ENCODE measurements at places on chromosomes 1 and 21. TPM values are rescaled to one million over a fixed set of nuclear protein-coding genes. Genes with fewer than 3 reads are reported as not detected.

PRR9 gene
- 1.2 TPM for total RNA-seq

DNA sequence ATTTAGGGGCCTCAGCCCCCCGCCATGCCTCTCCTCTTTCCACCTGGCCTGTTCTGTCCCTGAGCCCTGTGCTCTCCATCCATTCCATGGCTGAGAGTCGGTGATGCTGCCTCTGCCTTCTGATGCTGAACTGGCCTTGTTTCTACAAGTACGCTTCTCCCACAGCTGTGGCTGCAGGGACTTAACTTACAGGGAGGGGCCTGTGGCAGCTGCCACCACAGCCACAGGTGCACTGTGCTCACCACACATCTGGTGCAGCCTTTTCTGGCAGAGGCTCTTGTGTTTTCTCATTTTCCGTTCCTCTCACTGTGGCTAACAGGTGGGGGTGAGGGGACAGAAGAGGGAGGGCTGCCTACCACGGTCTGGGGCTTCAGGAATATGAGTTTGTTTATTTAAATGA, 4.2 kb downstream of the FMO1 start:
- DNase-seq = no peak

DNA sequence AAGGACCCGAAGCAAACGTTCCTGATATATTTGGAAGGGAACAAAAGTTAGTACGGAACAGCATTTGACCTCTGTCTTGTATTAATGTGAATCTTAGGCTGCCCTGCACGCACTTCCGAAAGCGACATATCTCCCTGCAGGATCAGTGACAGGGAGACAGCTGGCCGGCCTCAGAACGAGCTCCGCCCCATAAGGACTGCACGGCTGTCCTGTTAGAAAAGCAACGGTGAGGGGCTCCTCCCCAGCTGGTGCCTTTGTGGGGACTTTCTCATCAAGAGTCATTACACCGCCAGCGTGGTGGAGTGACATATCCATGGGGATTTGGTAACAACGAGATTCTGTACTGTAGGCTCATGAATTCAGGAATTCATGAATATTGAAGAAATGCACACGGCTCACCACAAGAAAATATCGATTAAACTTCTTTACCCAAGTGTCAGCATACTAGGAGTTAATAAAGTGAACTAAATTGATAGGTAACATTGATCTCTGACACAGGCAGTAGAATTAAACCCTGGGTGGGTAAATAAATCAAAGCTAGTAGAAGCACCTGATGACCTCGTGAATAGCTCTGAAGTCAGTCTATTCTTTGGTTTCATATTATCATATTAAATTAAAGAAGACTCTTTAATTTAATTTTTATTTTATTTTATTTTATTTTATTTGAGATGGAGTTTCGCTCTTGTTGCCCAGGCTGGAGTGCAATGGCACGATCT, 8.1 kb upstream of the GREM2 start:
- DNase-seq = no peak

- no peak for DNase-seq
Measured at GRCh38 chr1:109432336-109432735, 6.1 kb upstream of the PSMA5 start.

- DNase-seq = no peak
Measured at GRCh38 chr1:179251675-179252074, 22.2 kb upstream of the ABL2 start.

OR2AK2 gene
- total RNA-seq = not detected

USP33 gene
- 39.1 TPM for total RNA-seq

DNA sequence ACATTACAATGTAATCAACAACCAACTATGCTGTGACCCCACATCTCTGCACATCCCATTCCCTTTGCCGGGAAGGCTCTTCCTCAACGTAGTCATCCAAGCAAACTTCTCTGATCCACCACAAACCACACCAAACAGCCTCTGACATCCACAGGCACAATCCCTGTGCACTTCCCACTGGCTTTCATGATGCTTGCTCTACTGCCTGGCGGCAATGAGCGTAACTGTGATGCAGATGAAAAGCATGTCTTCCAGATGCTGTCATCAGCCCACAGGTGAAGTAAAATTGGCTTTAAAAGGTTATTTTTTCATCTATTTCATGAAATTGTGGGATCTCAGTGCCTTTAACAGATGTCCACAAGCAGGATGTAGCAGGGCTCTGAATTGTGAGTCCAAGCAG, 635.2 kb downstream of the SMYD3 start:
- no peak for DNase-seq

DNA sequence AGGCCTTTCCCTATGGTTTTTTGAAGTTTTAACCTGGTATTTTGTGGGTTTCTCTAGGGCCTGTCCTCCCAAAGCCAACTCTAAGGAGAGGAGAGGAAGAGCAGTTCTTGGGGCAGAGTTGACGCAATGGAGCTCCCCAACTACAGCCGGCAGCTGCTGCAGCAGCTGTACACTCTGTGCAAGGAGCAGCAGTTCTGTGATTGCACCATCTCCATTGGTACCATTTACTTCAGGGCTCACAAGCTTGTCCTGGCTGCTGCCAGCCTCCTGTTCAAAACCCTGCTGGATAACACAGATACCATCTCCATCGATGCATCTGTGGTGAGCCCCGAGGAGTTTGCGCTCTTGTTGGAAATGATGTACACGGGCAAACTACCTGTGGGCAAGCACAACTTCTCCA, 38.2 kb downstream of the ZBTB40 start:
- no peak for DNase-seq

DNA sequence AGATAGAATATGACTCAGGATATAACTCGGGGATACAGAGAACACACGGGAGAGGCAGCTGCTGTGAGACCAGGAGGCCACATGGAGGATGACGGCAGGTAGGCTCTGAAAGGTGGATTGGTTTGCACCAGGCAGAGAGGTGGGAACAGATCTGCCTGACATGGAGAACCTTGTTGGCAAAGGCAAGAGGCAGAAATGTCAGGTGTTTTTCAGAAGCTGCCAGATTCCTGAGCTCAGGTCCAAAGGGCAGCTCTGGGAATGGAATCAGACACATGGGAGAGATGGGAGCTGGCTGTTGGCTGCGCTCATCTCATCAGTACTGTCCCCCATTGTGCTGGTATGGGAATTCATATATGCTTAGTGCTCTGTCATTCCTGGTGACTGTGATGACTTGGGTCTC, 19.2 kb downstream of the SYT6 start:
- DNase-seq = no peak

TFF2 gene
- not detected for total RNA-seq

- DNase-seq = no peak
Measured at GRCh38 chr1:149963358-149963757, 26.7 kb upstream of the MTMR11 start.

DNA sequence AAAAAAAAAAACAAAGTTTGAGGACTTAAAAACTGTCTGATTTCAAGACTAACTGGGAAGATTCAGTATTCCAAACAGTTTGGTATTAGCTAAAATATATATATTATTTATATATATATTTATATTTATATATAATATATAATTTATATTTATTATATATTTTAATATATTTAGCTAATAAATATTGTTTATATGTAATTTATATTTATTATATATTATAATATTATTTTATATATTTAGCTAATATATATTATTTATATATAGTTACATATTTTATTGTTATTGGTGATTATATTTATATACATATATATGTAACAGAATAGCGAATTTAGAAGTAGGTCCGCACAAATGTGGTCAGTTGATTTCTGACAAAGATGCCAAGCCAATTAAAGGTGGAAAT, 480.2 kb upstream of the C1orf87 start:
- no peak for DNase-seq

- DNase-seq = no peak
Measured at GRCh38 chr1:119327450-119328155, 41.0 kb upstream of the HAO2 start.

SLAMF9 gene
- total RNA-seq = not detected

C1orf50 gene
- 3.6 TPM for total RNA-seq

DNA sequence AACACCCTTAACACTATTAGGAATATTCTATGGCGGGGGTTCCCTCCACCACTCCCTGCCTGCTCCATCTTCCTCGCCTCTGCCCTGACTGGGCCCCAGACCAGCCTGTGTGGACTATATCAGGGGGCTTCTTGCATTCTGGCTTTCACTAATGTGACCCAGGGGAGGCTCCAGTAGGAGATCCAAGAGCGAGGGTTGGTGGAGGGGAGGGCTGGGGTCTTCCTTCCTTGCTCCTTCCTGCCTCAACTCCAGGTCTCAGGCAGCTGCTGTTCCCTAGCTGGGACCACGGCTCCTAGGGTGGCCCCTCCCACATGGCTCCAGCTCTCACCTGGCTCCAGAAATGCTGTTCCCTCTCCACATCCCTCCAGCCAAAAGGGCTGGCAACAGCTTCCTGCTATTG, 257.4 kb downstream of the MATN1 start:
- DNase-seq = no peak

GRCh38 chr1:32933742-32934322, 30.8 kb downstream of the RNF19B start:
- no peak for DNase-seq

DNA sequence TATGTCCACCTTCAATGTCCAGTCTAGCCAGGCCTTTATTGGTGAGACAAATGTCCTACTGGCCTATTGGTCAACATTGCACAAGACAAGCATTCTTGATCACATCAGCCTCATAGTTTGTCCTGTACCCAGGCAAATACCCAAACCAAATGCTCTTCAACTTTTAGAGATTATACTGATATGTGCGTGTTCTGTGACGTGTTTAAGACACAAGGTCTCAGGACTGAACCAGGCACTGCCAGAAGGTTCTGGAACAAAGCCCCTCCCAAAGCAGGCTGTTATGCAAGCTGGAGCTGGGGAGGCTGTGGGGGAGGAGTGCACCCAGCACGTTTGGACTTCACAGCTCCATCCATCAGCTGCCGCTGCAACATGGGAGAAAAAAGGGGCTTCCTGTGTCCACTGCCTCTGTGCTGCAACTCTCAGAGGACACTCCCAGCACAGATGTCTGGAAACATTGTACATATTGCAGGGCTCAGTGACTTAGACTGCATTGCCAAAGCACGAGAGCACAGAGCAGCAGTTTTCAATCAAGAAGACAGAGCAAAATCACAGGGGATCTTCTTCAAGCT, 45.9 kb downstream of the NID1 start:
- DNase-seq = peak; percentile 95

- peak; percentile 73 for DNase-seq
Measured at GRCh38 chr1:156106624-156107488, 7.7 kb upstream of the LMNA start.

- no peak for DNase-seq
Measured at GRCh38 chr1:54398963-54399528, 7.1 kb downstream of the SSBP3 start.

GRCh38 chr1:221286399-221286798, 407.2 kb downstream of the HLX start:
- DNase-seq = no peak

RPE65 gene
- 0.15 TPM for total RNA-seq

GRCh38 chr21:45590246-45590725, 48.0 kb upstream of the SLC19A1 start:
- no peak for DNase-seq

- no peak for DNase-seq
Measured at GRCh38 chr1:247156787-247157232, 15.0 kb downstream of the ZNF124 start.

NR0B2 gene
- total RNA-seq = 10.6 TPM

DCDC2B gene
- total RNA-seq = not detected

GRCh38 chr1:13749543-13750341, 49.8 kb downstream of the PRDM2 start:
- peak; percentile 70 for DNase-seq

GRCh38 chr1:225688345-225688744, 35.4 kb upstream of the ENAH start:
- no peak for DNase-seq

DNA sequence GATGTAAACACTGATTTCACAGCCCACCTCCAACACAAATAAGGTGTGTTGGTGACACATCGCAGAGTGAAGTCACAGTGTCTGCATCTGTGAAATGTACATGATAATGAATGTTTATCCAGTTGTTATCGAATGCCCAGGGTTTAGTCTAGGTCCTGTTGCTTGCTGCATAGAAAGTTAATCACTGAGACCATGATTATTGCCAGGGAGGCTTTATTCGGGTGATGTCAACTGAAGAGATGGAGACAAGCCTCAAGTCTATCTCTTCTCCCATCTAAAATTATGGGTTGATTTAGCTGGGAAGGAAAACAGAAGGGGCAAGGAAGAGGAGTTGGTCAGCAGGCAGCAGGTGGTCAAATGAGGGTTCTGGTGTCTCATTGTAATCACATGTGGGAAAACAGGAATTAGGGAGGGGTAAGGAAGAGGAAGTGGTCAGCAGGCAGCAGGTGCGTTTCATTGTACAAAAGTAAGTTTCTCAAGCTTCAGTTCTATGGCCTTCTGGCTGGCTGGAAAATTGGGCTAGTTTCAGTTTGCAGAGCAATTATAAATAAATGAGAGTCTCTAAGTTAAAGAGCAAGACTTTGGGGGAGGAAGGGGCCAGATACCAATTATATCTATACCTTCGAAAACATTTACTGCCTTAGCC, 146.3 kb upstream of the DNAH14 start:
- DNase-seq = no peak

- no peak for DNase-seq
Measured at GRCh38 chr1:161913482-161914140, 110.1 kb downstream of the OLFML2B start.

- DNase-seq = no peak
Measured at GRCh38 chr1:44700573-44700972, 26.1 kb downstream of the ARMH1 start.

GRCh38 chr21:25507522-25507921, 99.8 kb downstream of the MRPL39 start:
- DNase-seq = no peak

- DNase-seq = no peak
Measured at GRCh38 chr1:31476891-31477846, 64.2 kb downstream of the SERINC2 start.

All from right atrium auricular region (tissue), 2 donors.